ENCODE measurements at places on chromosomes 1 and 21.

DNA sequence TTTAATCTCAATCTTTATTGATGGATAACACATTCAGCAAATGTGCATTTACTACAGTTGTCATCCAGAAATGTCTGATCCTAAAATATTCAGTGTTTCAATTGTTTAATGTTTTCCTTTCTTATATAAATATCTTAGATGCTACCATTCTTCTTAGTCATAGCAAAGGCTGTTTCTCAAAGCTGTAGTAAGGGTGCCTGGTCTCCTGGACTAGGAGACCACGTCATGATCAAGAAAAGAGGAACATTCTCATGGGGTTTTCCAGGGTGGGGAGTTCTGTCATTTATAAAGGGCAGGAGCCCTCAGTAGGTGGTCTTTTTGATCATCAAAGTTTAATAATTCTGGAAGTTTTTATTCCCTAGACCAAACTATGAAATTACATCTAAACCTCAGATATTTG lies 292.8 kb downstream of the HMCN1 start:
- DNase-seq = no peak

GRCh38 chr1:215056584-215056983 lies 26.0 kb upstream of the KCNK2 start:
- no peak for DNase-seq

DNA sequence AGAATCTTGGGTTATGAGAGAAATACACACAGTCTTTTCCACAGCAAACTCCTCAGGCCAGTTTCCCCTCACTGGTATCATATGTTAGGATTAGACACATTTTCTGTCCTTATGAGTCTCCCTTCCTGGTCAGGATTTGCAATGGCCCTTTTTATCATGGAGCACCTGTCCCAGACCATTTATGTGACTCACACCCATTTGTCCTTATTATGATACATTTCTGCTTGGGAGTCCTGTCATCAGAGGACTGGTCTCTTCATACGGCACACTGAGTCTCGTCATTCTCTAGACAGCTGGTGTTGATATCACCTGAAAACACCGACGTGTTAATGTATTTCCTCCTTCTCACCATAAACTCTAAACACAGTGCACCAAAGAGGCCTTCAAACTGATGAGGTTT lies 105.0 kb upstream of the SYT6 start:
- DNase-seq = no peak

DNA sequence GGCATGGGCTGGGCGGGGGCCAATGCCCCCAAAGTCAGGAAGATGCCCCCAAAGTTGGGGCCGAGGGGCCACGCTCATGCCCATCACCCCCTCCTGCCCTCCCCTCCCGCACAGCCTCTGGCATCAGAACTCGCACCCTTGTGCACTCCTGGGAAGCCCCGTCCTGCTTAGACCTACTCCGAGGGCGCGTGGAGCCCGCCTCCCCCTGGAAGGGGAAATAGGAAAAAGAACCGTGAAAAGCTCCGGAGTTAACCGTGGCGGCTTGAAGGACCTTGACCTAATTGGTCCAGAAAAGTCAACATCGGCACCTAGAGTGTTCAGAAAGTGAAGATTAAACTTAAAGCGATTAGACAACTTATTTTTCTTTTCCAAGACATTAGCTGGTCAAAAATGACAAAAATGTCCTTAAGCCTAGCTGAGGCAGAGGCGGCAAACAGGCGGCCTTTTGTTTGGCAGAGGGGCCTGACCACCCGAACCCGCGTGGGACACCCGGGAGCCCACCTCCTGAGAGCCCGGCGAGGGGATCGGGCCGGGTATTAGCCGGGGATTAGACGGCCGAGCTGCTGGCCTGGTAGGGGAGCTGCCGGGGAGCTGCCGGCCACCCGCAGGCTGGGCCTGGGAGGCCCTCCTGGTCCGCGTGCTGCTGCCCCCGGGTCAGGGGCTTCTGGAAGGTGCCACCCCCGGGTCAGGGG lies 65.5 kb downstream of the PRDM16 start:
- no peak for DNase-seq

DNA sequence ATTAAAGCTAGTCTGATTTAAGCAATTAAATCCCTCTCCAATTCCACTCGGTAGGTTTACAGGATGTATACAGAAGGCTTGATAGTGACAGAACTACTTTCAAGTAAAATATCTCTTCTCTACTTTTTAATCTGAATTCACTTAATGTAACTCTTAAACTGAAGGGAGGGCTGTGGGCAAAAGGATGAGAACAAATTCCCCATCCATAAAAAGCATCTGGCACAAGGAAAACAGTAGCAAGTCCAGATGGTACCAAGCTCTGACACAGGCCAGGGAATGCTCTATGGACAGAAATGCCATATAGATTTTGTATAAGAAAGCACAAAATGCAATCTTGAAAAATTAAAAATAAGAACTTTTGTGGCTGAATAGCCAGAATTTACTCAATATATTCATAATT lies 53.1 kb upstream of the USH2A start:
- DNase-seq = no peak

- DNase-seq = no peak
Measured at GRCh38 chr1:234973426-234974250, 155.0 kb downstream of the TOMM20 start.

DNA sequence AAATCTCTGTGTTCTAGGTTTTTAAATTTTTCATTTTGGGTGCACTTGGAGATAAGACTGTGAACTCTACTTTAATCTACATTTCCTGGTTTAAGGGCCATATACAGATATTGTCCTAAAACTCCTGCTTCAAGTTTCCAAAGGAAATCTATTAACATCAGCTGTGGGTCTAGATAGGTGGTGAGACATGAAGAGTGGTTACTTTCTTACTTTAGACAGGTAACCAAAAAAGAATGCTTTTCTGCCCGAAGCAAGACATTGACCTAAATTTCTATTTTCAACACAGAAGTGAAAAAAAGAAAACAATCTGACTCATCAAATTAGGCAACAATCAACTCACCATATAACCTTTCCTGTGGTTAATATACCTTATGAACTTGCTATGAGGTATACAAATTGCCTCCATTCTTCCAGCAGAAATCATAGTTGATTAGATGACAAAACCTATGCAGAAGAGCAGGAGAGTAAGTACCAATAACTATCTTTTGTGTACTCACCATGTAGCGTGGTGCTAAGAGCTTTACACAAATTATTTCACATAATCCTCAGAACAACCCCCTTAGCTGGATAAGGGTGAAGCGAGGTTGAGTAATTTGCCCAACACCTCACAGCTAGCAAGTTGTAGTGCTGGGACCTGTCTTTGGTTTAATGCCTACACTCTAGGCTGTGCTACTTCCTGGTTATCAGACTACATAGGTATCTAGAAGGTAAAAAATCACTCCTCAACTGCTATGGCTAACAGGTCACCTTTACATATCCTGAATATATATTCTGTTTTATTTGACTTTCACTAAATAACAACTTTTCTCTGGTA lies 23.4 kb upstream of the PTPN14 start:
- DNase-seq = no peak

DNA sequence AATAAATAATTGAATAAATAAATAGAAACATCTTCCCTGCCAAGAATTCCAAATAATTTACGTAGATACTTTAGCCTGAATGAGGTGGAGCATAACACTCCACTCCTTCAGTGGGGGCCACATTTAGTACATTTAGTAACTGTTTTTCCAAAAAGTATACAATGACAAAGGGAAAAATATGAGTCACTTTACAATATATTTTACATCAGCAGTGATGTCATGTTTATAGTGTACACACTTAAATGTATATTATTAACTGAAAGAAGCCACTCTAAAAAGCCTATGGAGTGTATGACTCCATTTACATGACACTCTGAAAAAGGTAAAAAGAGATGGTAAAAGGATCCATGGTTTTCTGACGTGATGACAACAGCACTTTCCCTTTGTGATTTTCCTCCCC lies 344.5 kb upstream of the GREM2 start:
- no peak for DNase-seq

DNA sequence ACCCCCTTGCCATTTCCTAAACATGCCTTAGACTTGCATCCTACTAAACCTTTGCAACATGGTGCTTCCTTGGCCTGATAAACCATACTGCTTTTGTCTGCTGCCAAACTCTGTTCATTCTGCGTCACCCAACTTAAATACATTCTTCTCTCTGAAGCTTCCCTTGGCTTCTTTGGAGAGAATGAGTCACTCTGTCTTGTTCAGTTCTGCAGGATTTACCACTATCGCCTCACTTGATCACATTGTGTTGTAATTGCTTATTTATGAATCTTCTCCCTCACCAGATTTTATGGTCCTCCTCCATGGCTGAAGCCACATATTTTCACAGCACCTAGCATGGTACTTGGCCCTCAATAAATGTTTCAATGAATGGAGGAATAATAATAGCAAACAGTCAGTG lies 21.7 kb upstream of the TUT4 start:
- no peak for DNase-seq

DNA sequence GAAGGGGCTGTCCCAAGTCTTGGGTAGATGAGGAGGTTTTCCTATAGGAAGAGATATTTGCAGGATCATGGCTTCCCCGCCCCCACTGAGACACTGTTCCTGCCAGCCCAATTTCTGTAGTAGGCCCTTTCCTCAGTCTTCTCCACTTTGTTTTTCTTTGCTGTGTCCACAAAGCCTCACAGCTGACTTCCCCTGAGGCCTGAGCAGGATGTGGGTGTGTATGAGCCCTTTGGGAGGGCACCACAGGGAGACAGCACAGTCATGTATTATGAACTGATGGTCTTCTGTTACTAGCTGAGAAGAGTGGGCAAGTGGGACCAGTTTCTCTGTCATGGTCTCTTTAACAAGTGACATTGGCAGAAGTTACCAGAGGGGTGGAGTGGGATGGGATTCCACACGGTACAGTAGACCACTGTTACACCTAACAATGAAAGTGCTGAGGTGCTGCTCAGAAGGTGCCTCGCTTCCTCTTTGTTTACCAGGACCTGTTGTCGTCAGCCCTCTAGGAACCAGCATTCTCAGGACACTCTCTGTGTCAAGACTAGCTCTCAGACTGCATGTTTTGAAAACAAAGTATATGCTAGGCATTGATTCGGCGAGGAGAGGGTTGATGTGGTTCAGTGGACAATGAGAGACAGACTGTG lies 253.8 kb upstream of the HOOK1 start:
- no peak for DNase-seq

- DNase-seq = no peak
Measured at GRCh38 chr1:23718482-23718881, 24.8 kb upstream of the ELOA start.

GRCh38 chr21:37270576-37271365 lies 3.6 kb upstream of the VPS26C start:
- DNase-seq = no peak

DNA sequence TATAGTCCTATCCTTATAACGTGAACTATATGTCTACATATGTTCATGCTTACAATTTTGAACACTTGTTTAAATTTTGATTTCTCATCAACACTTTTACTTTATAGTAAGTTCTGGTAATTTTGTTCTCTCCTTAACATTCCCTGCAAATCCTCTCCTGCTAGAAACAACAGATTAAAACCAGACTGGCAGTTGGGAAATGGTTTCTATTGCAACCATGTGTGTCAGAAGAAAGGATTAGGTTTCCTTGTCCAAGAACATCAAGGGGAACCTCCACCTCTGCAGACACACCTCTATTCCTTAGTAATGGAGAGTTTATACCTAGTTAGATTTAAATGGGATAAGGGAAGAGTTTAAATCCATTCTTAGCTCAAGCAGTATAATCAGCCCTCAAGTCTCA lies 3.3 kb upstream of the WARS2 start:
- no peak for DNase-seq

DNA sequence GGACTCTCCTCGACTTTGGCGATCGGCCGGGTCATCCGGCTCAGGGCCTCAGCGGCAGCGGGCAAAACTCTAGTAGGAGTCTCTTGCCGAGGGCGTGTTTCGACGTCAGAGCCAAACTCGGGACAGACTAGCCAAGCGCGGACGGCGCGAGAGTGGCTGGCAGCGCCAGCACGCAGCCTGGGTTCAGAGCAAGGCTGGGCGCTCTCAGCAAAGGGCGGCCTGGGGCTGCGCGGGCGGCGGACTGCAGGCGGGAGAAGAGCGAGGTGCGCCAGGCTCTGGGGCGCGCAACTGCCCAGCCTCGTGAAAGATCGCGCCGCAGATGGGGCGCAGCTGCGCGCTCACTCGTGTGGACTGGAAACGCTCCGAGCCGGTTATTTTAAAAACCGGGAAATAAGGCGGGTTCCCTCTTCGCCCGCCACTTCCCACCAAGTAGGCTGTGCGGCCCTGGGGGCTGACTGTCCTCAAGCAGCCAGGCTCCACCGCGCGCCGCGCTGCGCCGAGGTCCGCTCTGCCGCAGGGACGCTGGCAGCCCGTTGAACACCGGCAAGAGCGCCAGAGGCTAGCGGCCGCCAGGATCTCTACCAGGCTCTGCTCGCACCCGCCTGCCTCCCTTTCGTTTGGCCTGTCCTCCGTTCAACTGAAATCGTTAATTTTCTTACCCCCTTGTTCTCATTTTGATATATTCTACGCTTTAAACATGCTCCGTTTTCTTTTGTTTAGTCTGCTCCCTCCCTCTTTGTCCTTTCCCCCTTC lies 2.4 kb downstream of the ALX3 start:
- DNase-seq = peak; percentile 68

DNA sequence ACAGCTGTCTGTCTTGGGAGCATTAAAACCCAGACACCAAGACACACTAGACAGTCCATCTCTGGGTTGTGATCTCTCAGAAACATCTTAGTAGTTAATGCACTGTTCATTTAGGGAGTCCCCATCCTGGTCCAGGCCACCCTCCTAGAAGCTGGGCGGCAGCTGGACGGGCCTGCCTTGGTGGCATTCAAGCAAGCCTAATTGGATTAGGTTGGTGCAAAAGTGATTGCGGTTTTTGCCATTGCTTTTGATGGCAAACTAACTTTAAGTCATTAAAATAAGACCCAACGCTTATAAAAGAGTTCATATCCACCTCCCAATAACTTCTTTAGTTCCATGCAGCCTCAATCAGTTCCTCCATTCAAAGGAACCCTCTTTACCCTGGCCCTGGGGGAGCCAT lies 21.7 kb downstream of the ATP5PO start:
- peak; percentile 3 for DNase-seq

DNA sequence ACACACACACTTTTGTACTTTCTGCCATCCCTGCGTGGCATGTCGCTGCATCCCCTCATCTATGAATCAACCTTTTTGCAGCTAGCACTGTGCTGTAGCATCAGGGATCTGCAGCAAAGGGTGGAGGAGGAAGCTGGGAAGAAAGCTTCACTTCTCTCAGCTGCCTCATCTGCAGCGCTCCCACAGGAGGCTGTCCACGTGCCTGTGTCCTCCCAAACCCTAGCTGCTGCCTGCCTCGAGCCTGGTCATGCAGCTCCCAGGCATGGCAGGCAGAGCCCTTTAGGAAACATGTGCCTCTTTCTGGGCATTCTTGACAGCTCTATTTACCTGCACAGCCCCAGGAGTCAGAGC lies 262.1 kb upstream of the SGIP1 start:
- DNase-seq = no peak

- peak; percentile 63 for DNase-seq
Measured at GRCh38 chr1:26677306-26678115, 18.3 kb upstream of the ARID1A start.

Data from right forelimb (tissue), 1 donor.